ENCODE measurements at places on chromosomes 3 and 15. TPM values are rescaled to one million over a fixed set of nuclear protein-coding genes. Genes with fewer than 3 reads are reported as not detected.

Gene VGLL3
- 55.3 TPM for total RNA-seq

Gene LRCH3
- total RNA-seq: 40.1 TPM

DNA sequence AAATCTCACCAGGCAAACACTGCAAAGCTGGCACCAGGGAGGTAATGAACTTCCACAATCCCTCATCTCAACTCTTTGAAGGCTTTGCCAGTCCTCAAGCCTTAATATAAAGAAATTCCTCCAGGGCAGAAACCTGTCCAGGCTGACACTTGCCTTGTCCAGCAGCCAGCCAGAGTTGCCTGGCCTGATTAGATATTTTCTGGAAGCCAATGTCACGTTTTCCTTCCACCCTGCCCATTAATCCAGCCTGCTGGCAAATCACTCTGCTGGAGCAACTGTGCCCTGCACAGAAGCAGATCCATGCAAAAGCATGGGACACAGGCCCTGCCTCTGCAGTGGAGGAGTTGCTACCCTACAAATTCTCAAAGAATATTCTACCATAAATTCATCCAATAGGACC, 56.5 kb downstream of the HEG1 start:
- DNase-seq: no peak
- H3K27me3 ChIP-seq: no peaks in the 10 kb centered on the region
- no peak overlapping the region for H3K4me3 ChIP-seq
- peak overlapping the region; percentile 42 for H3K27ac ChIP-seq

- H3K27me3 ChIP-seq: no peaks in the 10 kb centered on the region
- H3K4me1 ChIP-seq: peaks cover 5% of the 10 kb centered on the region
- H3K27ac ChIP-seq: no peak overlapping the region
- H3K36me3 ChIP-seq: peaks cover 87% of the 10 kb centered on the region
Observed at GRCh38 chr3:69178082-69178481, 55.7 kb upstream of the LMOD3 start.

- H3K36me3 ChIP-seq: no peaks in the 10 kb centered on the region
- no peak for DNase-seq
- H3K27ac ChIP-seq: peak overlapping the region; percentile 23
- H3K4me3 ChIP-seq: no peak overlapping the region
- H3K4me1 ChIP-seq: peaks cover 6% of the 10 kb centered on the region
- H3K27me3 ChIP-seq: no peaks in the 10 kb centered on the region
Observed at GRCh38 chr3:14834807-14835466, 16.2 kb downstream of the FGD5 start.

DNA sequence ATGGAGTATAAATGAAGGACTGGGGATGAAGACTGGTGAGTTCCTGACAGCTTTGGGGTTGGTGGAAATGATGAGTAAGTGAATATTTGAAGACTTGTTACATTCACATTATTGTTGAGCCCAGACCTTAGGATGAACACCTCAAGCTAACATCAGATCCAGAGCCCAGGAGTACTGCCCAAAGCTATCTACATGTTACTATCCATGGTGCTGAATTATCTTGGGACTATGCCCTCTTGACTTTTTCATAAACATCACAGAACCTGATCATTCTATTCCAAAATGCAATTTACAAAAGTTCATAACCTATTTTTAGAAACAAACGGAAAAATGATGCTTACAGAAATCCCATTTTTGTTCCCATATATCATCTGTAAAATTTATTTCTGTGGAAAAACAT, 613.3 kb downstream of the TUSC7 start:
- no peak overlapping the region for H3K4me3 ChIP-seq
- no peaks in the 10 kb centered on the region for H3K36me3 ChIP-seq
- H3K27ac ChIP-seq: no peak overlapping the region
- H3K4me1 ChIP-seq: no peaks in the 10 kb centered on the region
- no peak for DNase-seq

DNA sequence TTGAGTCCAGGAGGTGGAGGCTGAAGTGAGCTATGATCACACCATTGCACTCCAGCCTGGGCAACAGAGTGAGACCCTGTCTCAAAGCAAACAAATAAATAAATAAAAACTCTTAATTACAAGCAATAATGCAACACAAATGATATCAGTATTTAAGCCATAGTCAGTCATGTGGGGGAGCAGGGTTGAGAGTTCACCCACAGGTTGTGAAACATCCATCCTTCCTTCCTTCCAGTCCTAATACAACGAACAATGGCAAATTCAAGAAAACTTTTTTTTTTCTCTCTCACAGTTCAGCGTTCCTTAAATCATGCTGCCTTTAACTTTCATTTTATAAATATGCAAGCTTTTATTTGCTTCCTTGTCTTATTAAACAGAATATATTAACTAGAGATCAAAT, 24.1 kb downstream of the ZNF592 start:
- H3K36me3 ChIP-seq: peaks cover 46% of the 10 kb centered on the region
- H3K4me3 ChIP-seq: no peak overlapping the region
- no peaks in the 10 kb centered on the region for H3K27me3 ChIP-seq

DNA sequence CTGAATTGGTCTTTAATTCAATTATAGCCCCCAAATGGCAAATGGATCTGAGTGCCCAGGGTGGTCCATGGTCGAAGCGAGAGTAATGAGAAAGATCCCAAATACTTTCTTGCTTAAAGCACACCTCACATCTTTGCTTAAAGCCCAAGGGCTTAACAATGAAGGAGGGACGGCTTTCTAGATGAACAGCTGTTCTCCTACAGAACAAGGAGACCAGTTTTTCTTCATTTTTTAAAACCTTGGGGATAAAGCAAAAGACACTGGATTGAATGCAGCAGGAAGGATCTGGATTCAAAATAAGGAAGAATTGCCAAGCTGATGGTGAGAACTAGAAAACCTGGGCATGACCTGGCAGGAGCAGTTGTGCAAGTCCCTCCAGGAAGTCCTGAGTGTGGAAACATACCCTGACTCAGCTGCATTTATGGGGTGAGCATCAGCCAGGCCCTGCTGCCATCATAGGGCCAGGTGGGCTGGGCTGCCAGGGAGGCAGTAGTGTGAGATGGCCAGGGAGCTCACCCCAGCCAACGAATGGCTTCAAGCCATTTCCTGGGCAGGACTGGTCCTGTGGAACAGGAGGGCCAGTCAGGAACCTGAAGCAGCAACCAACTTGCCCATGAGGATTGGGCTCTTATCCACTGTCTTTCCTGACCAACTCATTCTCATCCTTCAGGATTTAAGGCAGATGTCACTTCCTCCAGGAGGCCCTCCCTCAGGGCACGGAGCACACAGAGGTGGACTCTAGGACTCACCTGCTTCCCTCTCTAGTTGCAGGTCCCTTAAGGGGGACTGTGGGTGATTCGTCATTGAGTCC, 18.4 kb upstream of the RHCG start:
- no peak overlapping the region for H3K4me3 ChIP-seq
- H3K27me3 ChIP-seq: peaks cover 37% of the 10 kb centered on the region
- H3K36me3 ChIP-seq: no peaks in the 10 kb centered on the region

Measured in left lung (tissue), 14 donors.